ENCODE measurements at places on chromosomes 1 and 21.

GRCh38 chr1:11771481-11772043 lies 9.6 kb downstream of the C1orf167 start:
- DNase-seq, result no peak

DNA sequence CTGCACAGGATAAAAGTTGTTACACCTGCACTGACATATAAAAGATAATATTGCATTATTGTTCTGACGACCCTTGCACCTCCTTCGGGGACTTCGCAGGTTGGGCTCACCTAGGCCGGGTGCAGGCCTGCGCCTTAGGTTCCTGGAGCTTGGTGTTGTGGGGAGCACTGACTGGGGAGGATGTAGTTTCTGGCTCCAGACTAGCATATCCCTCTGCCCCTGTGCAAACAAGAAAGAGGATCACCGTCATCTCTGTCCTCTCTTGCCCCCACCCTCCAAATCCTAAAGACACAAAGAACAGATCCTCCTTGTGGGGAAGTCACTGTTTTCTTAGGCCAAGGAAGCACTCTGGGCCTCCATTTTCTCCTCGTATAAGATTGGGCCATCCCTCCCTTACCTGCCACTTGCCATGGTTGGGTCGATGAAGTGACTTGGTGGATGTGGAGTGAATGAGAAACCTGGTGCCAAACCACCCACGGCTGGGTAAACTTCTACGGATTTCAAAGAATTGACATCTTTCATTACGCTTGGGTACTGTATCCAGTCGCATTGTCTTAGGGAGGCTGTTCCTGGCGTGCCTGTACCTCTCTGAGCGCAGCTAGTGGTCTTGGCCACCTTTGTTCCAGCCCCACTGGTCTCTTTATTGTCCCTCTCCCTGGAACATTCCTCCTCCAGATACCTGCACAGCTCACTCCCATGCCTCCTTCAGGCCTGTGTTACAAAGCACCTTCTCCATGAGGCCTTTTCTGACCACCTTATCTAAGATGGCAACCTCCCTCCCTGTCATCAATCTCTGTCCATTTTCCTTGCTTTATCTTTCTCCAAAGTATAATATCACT lies 34.4 kb upstream of the PKP1 start:
- no peak for DNase-seq

DNA sequence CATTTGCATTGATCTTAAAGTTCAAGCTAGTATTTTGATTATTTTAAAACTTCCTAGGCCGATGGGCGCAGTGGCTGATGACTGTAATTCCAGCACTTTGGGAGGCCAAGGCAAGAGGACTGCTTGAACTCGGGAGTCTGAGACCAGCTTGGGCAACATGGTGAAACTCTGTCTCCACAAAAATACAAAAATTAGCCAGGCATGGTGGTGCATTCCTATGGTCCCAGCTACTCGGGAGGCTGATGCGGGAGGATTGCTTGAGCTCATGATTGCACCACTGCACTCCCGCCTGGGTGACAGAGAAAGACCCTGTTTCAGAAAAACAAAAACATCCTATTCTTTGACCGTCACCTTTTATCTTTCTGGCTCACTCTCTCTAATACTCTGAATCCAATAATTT lies 30.0 kb downstream of the MFSD2A start:
- no peak for DNase-seq

GRCh38 chr1:6743189-6744101 lies 41.8 kb upstream of the CAMTA1 start:
- peak; percentile 58 for DNase-seq
